ENCODE measurements at places on chromosomes 2 and 18.

- DNase-seq, result no peak
Observed at GRCh38 chr18:21389903-21390302, 147.9 kb downstream of the GREB1L start.

- DNase-seq, result no peak
Observed at GRCh38 chr2:82827426-82827825, 1631.7 kb downstream of the SUCLG1 start.

DNA sequence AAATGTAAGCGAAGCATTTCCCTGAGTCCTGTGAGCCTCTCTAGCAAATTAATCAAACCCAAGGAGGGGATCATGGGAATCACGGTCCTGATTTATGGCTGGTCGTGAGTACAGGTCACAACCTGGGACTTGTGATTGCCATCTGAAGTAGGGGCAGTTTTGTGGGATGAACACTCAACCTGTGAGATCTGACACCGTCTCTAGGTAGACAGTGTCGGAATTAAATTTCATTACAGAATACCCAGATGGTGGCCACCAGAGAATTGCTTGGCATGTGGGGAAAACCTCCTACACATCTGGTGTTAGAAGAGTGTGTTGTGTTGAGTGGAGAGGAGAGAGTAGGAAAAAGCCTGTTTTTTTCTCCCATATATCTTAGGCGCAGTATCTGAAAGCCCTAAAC lies 12.5 kb downstream of the CAPN14 start:
- no peak for DNase-seq

DNA sequence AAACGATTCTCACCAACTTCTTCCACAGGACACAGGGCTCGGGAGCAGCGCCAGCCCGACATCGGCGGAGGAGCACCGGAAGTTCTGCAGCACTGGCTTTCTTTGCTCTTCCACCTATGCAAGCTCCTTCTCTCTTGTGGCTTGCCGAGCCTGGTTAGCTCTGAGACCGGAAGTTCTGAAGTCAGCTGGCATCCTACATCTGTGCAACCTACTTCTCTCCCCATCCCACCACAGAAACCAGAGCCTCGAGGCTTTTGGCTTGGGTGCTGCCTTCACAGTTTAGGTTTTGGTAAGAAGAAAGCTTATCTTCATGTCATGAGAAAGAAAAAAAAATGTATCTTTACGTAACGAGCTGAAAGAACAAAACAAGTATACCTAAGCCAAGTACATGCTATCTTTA lies 111.7 kb downstream of the ANKRD44 start:
- peak; percentile 23 for DNase-seq

DNA sequence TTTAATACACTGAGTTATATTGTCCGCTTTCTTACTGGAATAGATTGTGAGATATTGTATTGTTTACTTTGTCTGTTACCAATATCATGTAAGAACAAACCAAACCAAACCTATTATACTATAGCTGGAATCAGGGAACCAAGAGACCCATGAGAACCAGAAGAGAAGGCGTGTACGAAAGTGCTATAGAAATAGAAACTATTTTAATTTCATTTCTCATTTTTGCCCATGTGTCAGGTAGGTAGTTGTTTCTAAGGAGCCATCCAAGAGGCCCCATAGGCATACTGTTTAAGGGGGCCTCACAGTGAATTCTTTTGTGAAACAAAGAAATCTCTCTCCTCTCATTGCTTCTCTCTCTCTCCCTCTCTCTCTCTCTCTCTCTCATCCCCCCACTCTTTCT lies 363.6 kb downstream of the RNF144A start:
- DNase-seq, result no peak

DNA sequence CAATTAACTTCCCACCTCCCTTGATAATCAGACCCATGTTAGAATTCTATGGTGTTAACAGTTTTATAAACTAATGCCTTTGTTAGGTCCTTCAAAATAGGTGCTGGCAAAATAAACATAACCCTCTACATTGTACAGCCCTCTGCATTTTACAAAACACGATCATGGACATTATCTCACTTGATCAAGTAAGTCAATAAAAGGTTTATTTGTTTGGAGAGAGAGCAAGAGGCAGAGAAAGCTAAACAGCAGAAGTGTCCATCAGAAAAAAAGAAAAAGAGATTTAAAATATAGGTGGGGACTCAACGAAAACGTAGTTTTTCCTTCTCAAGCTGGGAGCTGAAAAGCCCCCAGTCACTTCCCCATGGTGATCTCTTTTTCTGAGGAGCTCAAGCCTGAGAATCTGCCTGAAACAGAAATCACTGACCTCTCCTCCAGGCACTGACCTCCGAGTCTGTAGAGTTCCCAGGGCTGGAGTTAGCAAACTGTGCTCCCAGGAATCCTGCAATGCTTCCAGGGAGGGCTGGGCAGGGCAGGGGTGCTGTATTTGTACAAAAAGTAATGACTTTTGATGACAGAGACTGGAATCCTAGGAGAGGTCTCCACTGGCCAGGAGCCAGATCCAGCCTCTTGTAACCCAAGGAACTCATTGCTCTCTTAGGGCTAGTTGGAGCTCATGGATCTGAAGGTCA lies 137.8 kb upstream of the KLHL29 start:
- DNase-seq, result no peak

DNA sequence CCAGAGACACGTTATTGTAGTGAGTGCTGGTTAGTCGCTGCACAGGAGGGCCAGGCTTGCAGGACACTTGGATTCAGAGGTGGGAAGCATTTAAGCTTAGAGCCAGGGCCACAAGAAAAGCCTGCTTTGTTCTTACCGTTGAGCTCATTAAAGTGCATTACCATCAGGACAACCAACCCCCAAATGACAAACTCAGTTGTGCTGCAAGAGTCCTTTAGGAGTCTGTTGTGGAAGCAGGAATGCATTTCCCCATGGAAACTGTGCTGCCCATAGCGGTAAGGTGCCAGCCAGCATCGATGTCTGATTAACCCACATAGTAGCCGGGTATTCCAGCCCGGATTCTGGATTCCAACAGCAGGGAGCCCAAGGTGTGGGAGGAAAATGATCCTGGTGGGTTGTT lies 23.4 kb upstream of the REEP1 start:
- no peak for DNase-seq

GRCh38 chr2:102094917-102095316 lies 47.6 kb upstream of the IL1R1 start:
- no peak for DNase-seq

- DNase-seq, result no peak
Observed at GRCh38 chr18:67600181-67601180, 84.0 kb upstream of the DSEL start.

GRCh38 chr18:40233931-40234616 lies 1721.0 kb upstream of the PIK3C3 start:
- DNase-seq, result no peak

DNA sequence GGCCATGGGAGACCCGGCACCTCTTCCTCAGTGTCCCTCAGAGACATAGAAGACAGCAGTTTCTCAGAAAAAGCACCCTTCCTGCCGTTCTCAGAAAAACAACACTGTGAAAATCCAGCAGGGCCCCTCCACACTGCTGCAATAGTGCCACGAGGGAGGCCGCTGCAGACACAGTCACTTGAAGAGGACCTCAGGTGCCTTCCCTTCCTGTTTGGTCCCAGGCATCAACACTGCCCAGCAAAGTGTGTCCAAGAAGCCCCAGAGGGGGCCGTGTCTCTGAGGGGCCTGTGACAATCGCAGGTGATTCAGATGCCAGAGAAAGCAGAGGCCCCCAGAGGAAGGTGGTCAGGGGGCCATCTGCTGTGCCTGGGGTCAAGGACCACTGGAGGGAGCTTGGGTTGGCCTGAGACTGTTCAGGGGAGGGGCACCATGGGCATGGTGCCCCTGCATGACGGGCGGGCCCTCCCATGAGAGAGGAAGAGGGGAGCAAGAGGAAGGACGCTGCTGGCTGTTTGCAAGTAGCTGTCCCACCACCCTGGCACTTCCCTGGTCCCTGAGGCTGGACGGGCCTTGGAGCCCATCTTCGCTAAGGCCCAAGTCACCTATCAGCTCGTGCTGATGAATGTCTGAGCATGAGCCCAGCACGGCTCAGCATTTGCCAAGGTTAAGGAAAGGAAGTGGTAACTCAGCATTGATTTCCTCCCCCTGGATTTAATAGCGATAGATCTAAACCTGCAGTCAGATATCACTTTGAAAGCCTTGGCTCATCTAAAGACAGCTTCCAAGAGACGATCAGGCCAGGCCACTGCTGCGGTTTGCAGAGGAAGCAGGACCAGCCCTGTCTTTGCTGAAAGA lies 9.1 kb downstream of the TWIST2 start:
- DNase-seq, result no peak

DNA sequence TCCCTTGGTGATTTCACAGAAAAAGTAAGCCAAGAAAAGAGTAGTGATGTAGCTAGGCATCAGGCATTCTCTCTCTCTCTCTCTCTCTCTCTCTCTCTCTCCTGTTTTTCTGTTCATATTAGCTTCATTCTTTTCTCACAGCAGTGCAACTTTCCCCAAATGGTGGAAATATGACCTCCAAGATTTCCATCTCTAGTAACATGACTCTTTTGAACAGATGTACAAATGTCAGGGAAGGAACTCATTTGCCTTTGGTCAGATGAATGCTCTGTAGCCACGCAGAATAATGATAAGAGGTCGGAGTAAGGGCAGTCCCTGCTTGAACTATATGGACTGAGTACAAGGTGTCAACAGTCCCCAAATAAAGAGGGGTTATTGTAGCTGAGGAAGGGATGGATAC lies 316.2 kb downstream of the GALNT13 start:
- no peak for DNase-seq

DNA sequence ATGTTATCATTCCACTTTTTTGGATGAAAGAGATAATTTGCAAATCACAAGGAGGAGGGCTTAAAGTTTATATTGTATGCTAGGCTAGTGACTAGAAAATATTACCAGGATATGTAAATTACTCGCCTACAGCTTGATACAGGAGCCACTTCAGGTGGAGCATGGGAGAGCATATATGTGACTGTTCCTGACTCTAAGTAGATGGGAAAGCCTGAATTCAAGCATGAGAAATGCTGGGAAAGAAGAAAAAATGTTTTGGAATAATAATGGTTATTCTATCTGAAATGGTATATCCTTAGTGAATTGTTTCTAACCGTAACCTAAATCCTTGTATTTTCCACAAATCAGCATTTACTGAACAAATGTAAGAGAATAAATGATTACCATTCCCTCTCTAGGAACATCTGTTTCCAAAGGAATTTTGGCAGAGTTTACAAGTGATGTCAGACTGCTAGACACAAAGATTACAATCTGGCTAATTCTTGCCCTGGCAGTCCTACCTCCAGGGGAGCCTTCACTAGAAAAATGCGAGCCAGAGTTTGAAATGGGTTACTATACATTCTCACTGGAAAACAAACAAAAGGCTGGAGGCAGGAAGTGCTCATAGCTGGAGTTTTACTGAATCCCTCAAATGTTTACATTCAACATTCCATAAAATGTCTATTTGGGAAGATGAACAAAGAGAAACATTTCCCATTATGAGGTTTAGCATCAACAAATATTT lies 129.4 kb upstream of the MAPRE2 start:
- DNase-seq, result no peak

GRCh38 chr18:38611036-38611964 lies 1045.7 kb upstream of the CELF4 start:
- no peak for DNase-seq

DNA sequence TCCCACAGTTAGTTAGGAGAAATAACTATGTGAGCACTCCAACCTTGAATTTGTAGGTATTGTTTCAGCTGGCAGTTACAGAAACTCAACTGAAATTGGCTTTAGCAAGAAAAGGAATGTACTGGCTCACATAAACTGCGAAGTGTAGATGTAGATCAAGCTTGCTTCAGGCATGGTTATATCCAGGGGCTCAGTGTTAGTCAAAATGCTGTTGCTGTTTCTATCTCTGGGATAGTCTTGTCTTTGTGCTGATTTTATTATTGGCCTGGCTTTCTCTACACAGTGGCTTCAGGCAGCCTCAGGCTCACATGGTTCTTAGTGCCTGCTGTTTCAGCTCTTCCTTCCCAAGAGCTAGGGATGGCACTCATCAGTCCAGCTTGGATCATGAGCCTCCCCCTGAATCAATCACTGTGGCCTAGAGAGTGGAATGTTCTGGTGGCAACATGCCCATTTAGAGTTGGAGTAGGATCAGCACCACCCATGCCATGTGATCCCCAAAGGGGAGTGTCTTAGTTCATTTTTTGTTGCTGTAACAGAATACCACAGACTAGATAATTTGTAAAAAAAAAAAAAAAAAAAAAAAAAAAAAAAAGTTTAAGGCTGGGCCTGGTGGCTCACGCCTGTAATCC lies 69.1 kb upstream of the FOXI3 start:
- no peak for DNase-seq

GRCh38 chr2:98608962-98609604 lies 694 bp downstream of the UNC50 start:
- DNase-seq, result no peak

DNA sequence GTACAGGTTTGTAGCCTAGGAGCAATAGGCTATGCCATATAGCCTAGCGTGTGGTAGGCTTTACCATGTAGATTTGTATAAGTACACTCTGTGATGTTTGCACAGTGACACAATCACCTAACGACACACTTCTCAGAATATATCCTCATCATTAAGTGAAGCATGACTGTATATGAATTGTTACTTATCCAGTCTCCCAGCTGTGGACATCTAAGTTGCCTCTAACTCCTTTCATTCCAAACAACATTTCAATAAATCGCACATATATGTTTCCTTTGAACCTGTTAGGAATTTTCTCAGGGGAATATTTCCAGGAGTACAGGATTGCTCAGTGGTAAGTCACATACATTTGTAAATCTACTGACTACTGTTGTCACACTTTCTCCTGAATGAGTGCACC lies 90.0 kb downstream of the ARHGAP15 start:
- DNase-seq, result no peak

DNA sequence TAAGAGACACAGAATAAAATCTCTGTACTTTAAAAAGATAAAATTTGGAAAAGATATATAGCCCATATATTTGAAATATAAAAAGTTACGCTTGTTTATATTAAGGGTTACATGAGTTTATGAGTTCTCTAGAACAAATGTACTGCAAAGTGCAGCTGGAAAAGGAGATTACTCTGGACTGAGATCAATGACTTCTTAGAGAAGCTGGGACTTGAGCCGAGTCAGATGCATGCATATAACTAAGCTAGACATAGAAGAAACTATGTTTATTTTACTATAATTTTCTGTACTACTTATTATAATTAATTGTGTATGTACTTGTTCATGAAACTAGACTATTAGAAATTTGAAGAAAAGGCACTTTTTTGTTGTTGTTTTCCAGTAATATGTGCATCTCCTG lies 170.3 kb upstream of the NXPH2 start:
- no peak for DNase-seq

GRCh38 chr2:22282220-22282619 lies 1102.8 kb upstream of the KLHL29 start:
- no peak for DNase-seq

Measured in anterior cingulate cortex (tissue), 58 donors.